ENCODE measurements at places on chromosomes 7 and 10.

- peak; percentile 68 for DNase-seq
These were observed 426 bp downstream of the SYPL1 start for GRCh38 chr7:106111655-106112117.

DNA sequence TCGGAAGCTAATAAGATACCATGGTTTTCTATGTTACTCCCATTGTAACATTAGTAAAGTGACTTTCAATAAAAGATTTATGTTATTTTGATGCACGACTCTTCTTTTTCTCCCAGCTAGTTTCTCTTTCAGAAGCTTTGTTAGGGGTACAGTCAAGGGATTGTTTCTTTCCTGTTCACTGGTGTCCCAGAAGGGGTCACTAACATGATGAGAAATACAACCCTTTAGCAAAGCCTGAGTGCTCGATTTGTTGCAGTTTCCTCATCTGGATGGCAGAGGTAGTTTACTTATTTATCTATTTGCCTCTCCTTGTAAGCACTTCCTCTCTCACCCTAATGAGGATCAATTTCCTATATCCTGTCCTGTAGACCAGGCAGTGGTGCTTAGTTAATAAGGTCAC is 17.0 kb downstream of the SRI start:
- DNase-seq = no peak

- no peak for DNase-seq
These were observed 23.7 kb downstream of the SH2B2 start for GRCh38 chr7:102310414-102310815.

- no peak for DNase-seq
These were observed 34.5 kb downstream of the SMURF1 start for GRCh38 chr7:99109108-99110051.

DNA sequence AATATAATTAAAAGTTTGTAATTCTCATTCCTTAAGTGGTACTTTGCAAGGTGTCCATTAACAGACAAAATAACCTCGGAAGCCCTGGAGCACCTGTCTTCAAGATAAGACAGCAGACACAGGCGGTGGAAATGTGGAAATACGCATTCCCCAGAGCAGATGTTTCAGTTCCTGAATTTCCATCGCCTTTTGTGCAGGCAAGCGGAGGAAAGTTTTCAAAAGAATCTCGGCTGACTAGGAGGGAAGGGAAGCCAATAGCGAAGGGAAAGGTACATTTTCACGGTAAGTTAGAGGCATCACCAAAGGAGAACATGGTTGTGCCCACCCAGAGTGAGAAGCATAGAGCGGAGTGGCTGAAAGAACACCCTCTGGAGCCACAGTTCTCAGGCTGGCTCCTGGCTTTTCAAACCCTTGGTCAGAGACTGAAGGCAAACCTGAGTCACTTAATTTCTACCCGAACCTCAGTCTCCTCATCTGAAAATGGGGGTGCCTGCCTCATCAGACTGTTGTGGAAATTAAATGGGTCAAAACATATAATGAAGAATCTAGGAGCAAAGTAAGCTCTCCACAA is 13.6 kb downstream of the CPA1 start:
- no peak for DNase-seq

DNA sequence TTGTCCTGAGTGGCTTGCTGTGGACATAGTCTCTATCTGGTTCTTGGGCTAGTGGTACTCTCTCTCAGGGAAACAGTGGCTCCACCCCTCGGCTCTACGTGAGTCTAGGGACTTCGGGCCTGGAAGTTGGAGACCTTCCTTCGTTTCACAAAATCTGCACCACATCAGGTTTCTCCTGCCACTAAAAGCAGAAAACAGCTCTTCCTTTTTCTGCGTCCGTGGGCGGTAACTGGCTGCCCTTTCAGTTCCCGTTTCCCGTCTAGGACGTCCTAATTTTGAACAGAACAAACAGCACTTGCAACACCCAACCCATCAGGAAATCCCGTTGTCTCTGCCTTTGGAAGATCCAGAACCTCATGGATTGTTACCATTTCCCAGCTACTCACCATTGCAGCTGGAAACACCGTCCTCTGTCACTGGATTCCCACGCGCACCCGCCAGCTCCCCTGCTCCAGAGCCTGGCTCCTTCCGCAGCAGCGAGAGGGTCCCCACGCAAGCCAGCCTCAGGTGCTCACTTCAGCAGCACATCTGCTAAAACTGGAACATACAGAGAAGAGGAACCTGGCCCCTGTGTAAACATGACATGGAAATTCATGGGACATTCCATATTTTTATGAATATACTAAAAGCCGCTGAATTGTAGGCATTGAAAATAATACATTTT is 311.4 kb upstream of the AKR1E2 start:
- DNase-seq = peak; percentile 59

- no peak for DNase-seq
These were observed 25.7 kb upstream of the LRRC4 start for GRCh38 chr7:128056901-128057300.

DNA sequence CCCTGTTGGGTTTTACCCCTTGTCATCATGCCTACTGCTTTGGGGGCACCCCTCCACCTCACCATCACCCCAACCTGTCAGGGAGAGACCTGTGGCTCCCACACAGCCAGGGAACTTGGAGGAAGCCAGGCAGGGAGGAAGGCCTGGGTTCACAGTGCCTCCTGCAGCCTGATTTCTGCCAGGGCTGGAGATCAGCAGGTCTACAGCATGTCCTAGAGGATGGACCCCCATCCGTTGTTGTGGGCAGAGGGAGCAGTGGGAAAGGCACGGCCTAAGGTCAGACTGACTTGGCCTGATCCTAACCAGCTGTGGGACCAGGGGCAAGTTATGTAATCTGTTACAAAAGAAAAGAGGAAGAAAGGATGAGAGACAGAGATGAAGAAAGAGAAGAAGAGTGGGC is 28.2 kb downstream of the ZCCHC24 start:
- no peak for DNase-seq

DNA sequence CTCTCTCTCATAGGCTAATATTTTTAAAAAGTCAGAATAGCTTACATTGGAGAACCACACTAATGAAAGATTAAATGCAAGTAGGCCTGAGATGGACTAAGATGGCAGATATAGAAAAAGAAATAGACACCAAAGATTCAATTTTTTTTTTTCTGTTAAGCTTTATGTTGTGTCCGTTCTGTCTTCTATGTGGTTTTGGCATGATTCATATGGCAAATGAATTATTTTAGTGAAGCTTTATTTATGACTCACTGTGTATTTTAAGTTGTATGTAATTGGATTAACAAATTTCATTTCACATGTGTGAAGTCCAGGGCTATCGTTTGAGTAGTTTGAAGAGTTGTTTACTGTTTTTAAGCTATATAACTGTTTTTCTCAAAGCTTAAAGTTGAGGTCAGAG is 214.8 kb downstream of the CAMK1D start:
- DNase-seq = no peak

- no peak for DNase-seq
These were observed 320.3 kb downstream of the CCDC3 start for GRCh38 chr10:12681252-12681651.

GRCh38 chr10:33235251-33235884 is 99.1 kb downstream of the NRP1 start:
- DNase-seq = no peak

GRCh38 chr7:153258686-153259085 is 499.1 kb downstream of the ACTR3B start:
- no peak for DNase-seq

- no peak for DNase-seq
These were observed 20.9 kb upstream of the PRKAR2B start for GRCh38 chr7:107023522-107024151.

DNA sequence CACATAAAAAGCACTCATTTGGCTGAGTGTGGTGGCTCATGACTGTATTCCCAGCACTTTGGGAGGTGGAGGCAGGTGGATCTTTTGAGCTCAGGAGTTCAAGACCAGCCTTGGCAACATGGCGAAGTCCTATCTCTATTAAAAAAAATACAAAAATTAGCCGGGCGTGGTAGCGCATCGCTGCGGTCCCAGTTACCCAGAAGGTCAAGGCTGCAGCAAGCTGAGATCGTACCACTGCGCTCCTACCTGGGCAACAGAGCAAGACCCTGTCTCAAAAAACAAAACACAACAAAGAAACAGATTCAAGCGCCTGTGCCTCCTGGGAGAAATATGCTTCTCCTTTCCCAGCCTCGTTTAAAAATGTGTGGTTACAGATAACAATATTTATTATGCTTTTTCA is 2.2 kb upstream of the ABCF2 start:
- no peak for DNase-seq

GRCh38 chr7:35727571-35727970 is 32.6 kb upstream of the HERPUD2 start:
- peak; percentile 23 for DNase-seq

GRCh38 chr7:73623798-73624668 is at the start of gene MLXIPL:
Gene MLXIPL, minus strand, starts transcription at chr7:73624522. Its CDS starts 30 bp downstream, at chr7:73624492.
- peak; percentile 75 for DNase-seq

DNA sequence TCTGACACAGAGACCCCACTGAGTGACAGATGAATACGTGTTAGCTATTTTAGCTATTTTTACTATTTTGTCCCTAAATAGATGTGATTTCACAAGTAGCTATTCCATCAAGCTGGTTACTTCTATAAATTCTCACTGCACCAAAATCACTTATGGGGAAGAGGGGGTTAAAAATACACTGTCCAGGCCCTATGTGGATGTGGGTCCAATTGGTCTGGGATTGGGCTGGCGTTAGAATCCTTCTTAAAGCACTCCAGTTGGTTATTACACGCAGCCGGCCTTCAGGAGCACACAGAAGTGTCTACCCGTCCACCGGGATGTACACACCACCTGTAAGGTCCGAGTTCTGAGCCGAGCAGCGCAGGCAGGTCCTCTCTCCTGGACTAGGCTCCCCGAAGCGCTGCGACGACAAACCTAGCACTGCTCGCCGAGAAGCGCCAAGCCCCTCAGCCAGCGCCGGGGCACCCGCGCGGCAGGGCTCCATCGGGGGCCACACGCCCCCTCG is 222.3 kb upstream of the MKLN1 start:
- DNase-seq = no peak

GRCh38 chr7:51006483-51007235 is 224.0 kb upstream of the GRB10 start:
- DNase-seq = no peak

DNA sequence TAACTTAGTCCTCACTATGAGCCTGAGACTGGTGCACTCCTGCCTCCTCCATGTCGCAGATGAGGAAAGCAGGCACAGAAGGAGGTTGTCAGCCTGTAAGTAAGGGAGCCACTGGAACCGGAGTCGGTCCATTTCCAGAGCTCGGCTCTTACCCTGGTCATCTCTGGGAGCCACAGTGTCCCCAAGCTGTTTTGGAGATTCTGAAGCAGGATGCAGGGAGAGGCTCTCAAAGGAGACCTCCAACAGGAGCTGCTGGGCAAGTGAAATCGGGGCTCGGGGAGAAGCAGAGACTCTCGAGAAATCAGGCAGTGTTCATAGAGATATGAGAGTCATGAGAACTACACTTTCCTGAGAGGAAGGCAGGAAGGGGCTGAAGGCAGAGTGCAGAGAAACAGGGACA is 39.0 kb downstream of the VSTM4 start:
- no peak for DNase-seq

GRCh38 chr7:14403587-14403986 is 414.1 kb upstream of the ETV1 start:
- DNase-seq = no peak

DNA sequence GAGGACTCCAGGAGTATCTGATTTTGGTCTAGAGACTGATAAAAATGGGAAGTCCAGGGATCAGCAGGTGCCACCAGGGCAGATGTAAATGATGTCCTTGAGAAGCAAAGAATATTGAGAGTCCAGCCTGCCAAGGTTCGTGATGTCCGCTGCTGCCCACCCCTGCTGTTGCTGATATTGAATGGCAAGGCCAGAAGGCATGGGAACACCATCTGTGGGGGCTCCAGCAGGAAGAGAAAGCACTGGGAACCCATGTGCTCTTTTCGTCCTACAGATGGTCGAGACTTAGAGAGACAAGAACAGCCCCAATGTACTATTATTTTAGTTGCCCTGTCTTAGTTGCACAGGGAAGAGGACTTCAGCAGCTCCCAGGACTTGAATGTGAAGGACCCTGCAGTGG is 363.9 kb downstream of the GALNT17 start:
- DNase-seq = no peak

DNA sequence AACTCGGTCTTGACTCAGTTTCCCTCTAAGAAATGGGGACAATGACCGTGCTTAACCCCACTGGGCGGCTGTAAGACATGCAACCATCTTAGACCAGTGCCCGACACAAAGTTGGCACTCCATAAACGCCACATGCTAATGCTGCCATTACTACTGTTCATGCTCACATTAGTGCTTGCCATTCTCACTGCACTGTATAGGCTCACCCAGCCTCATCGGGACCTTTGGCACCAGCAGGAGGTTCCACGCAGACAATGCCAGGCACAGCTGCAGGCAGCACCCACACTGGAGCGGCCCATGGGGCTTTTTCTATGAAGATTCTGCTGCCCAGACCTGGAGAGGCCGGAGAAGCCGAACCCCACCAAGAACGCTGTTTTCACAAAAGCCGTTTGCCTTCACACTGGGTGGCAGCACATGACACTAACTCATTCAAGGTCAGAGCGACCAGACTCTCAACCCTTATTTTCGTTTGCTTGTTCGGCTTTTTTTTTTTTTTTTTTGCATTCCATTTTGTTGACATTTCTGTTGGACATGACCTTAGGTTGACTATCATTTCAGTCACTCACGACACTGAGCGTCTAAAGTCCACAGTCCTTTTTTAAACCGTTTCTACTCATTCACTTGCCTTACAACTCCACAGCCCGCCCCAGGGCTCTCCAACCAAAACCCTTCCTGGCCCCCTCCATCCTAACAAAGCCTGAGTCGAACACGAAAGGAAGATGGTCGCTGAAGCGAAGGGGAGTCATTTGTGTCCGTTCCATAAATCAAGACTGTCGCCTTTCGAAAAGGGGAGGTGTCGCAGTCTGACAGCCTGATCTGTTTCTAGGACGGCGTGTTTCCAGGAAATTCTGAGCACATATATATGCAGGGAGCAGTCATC is 124.4 kb upstream of the RNF32 start:
- no peak for DNase-seq

DNA sequence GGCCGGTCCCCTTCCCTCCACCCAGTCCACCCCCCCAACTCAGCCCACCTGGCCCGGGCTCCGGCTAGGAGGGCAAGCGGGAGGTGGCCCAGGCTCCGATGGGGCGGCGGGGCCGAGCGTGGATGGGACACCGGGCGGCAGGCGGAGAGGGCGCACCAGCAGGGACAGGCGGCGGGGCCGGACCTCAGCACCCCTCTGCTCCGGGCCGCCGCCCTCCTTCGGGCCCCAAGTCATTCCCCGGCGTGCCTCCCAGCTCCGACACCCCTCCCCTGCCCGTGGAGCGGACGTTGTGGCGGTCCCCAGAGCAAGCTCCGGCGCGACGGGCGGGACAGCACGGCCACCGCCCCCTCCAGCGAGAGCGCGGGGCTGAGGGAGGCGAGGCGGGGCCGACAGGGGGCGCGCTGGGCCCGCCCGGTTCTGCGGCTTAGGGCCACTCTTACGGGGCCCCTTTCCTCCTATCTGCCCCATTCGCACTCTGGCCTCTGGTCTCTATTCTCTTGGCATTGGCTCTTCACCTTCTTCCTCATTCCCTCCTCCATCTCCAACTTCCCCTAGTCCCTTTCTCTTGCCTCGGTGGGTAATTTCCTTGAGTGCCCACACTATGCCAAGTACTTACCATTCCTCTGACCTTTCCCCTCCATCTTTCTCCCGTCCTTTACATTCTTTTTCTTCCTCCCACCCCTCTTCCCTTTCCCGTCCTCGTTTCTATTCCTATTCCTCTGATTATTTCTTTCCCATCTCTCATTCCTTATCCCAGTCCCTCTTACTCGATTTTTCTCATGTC is 701 bp upstream of the GBX1 start:
- DNase-seq = peak; percentile 87

- peak; percentile 79 for DNase-seq
These were observed 40.9 kb upstream of the ZNF32 start for GRCh38 chr10:43689618-43689954.

- no peak for DNase-seq
These were observed 151.5 kb upstream of the TARP start for GRCh38 chr7:38424750-38425463.

- no peak for DNase-seq
These were observed 213.9 kb downstream of the NSUN6 start for GRCh38 chr10:18437486-18437885.
